ENCODE measurements at places on chromosomes 6 and 20. TPM values are rescaled to one million over a fixed set of nuclear protein-coding genes. Genes with fewer than 3 reads are reported as not detected.
A peak's percentile ranks its signal among the peaks of the same experiment; 100 is the strongest.

DNA sequence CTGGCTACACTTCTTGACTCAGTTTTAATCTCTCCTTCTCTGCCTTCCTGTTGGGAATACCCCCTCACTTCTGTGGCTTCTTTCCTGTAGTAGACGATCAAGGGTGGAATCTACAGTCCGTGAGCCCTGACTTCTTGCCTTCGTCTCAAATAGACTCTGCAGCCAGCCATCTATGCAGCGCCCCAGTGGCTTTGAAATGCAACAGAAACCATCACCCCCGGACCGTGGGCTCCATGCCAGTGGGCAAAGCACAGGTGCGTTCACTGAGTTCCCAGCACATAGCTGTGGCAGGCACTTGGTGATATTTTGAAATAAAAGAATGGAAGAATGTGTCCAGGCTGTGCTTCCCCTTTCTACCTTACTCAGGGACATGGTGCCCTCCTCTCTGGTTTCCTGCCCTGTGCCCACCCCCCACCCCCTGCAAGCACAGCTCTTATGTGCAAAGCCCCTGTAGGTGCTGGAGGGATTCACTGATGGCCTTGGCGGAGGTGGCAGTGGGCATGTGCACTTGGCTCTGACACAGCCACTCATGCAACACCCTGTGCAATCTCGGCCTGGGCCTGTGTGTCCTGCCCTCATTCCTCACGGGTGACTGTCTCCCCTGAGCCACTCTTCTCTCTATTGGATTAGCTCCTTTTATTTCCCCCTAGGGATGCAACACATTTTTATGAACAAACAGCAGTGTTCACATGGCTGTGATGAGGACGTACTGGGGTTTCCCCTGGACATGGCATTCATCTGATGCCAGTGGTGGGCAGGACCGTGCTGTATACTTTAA is 5.5 kb upstream of the CDSN start:
- peak; percentile 60 for DNase-seq

The TNFRSF21 gene
- total RNA-seq: 7.4 TPM

- DNase-seq: no peak
Observed at GRCh38 chr6:3962291-3963280, 113.4 kb downstream of the FAM50B start.

The STXBP5 gene
- 9.9 TPM for total RNA-seq

GRCh38 chr6:34332251-34333198 is 59.9 kb downstream of the NUDT3 start:
- DNase-seq: no peak

DNA sequence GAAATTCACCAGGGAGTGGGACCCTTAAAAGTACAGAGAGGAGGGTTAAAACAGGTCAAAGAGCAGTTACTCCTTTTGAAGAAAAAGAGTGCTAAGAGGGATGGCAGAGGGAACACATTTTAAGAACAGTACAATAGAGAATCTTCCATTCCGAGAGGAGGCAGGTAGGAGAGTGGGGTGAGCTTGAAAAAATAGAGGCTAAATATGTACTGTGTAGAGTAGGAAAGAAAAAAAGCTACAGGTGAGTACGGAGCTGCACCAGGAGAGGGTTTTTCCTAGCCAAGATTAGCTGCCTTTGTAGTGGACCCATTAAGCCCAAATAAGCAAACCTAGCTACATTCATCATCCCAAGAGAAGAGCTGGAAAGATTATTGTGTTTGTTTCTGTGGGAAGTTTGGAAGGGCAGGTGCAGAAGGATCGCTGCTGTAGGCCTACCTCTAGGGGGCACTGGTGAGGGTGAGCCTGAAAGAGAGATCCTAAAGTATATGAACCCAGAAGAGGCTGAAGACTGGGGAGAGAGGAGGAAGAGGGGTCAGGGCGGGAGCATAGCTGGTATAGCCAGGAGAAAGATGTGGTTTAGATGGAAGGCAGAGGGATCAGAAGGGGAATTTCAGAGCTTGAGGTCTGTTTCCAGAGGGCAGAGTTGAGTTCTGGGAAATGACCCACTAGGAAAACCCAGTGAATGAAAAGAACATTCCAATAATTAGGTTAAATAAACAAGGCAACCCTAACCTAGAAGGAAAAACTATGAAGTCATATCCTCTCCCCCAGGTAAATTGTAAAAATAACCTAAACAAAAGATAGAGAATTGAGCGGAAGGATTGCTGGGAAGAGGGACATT is 50.2 kb upstream of the HINT3 start:
- DNase-seq: no peak

- DNase-seq: no peak
Observed at GRCh38 chr6:12328701-12329100, 38.5 kb downstream of the EDN1 start.

The MRAP2 gene
- total RNA-seq: 0.20 TPM

DNA sequence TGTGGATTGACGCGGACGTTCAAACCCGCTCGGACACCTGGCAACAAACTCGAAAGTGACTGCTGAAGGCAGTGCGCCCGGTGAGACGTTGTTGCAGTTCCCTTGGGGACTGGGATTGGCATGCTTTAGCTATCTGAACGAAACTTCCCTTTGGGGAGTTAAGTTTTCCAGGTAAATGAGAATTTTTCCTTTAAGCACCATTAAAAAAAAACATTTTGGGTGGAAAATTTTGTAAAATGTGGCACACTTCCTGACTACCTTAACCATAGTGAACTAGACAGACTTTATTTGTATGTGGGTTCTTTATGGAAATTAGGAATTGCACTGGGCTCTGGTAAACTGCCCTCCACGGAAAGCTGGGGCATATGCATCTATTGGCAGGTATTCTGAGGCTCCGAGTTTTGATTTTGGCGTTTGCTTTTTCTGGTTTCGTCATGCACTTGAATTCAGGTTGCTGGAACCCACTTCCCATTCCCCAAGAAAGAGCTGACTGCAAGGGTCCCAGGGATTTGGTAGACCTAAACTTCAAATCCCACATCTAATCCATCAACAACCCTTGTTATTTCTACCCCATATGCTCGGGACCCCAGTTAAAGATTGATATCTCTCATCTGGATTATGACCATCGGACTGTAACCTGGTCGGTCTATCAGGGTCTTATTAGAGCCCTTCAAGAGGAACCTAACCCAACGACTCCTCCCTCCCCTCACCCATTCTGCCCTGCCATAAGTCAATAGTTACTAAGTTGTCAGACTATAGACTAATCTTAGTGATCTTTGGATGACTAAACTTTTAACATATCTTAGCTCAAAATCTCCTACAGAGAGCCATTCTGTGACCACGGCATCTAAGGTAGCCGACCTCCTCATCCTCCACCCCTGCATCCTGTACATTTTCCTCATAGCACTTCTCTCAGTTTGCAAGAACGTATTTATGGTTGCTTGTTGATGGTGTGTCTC is 800 bp upstream of the DYNLT1 start:
- no peak for DNase-seq

The CCN2 gene
- total RNA-seq: 356 TPM

The CST5 gene
- not detected for total RNA-seq

The SNX3 gene
- 159 TPM for total RNA-seq

GRCh38 chr6:166612471-166612881 is 14.6 kb downstream of the RPS6KA2 start:
- peak; percentile 55 for DNase-seq

DNA sequence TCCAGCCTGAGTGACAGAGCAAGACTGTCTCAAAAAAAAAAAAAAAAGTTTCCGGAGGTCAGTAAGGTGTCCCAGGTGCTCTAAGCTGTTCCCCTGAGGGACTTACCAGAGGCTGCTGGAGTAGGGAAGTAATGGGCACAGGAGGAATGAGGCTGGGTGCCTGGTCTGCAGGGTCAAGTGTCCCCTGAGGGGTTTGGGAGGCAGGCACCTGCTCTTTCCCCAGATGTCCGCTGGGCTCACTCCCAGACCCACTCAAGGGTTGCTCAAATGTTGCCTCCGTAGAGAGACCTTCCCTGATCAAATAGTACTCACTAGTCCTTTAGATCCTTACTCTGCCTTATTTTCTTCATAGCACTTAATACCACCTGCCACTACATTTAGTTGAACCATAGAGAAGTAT is 5.4 kb upstream of the MAPK13 start:
- no peak for DNase-seq

The MAS1L gene
- not detected for total RNA-seq

The ELOVL4 gene
- total RNA-seq: 0.44 TPM

DNA sequence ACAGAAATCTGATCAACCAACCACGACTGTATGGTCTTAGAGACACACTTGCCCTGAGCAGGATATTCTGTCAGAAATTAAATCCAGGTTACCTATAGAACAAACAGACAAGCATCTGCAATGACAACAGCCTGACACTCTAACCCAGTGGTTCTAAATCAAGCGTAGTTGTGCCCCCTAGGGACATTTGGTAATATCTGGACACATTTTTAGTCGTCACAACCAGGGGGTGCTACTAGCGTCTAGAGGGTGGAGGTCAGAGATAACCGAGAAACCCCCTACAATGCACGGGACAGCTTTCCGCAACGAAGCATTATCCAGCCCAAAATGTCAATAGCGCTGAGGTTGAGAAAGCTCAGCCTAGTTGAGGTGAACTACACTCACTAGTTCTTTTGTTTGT is 32.3 kb downstream of the ID4 start:
- no peak for DNase-seq

- DNase-seq: no peak
Observed at GRCh38 chr6:142353690-142354089, 51.9 kb downstream of the ADGRG6 start.

DNA sequence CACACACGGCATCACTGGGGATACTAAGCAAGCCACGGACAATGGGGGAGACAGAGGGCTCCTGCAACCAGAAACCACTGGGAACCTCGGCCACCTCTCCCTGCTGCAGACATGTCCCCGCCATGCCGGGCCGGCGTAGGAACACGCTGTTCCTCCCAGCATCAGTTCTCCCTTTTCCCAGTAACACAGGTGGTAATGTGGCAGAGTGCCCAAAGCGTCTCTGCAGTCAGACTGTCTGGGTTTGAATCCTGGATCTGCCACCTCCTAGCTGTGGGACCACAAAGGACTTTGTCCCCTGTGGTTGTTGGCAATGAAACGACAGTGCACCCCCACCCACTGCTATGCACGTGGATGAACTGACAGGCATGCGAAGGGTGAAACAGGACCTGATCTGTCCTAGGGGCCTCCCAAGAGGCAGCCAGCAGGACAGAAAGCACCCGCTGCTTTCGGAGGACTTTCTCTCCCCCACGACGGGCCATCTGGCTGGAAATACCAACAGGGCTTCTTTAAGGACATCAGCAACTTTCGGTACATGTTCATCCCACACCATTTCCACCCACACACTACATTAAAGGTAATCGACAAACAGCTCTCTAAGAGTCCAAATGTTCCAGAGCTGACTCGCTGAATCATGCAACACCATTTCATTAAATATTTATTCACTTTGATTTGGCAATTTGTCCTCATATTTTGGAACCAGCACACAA is 74.1 kb downstream of the SULF2 start:
- no peak for DNase-seq

- no peak for DNase-seq
Observed at GRCh38 chr6:132927713-132928112, 113.3 kb downstream of the RPS12 start.

DNA sequence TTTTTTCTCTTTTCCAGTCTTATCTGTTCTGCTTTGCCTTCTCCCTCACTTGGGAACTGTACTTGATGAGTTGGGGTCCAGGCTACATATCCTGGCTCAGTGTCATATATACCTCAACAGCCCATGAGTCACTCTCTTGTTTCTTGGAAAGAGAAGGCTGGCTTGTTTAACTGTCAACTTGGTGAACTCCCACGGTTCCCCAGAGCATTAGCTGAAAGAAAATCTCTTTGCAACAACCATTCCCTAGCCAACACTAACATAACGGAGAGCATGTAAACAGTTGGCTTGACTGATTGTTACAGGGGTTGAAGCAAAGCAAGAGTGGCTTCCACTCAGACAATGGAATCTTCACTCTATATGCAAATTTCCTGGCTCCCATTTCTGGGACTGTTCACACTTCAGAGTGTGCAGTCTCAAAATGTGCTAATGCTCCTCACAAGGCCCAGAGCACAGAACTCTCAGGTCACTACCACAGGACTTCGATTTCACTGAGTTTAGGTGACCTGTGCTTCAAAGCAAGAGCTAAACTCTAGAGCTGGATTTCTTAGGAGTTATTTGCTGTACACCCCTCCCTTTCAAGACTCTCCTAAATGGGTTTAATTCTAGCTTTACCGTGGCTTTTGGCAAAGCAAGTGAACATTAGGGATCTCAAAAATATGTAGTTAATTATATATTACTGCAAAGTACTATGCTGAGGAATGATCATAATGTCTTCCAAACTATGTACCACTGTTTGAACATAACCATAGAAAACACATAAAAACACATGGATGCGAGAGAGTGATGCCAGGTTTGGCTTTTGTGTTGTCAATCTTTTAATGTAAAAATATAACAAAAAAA is 609.8 kb downstream of the RFPL4B start:
- no peak for DNase-seq

The FAM135A gene
- total RNA-seq: 19.5 TPM

DNA sequence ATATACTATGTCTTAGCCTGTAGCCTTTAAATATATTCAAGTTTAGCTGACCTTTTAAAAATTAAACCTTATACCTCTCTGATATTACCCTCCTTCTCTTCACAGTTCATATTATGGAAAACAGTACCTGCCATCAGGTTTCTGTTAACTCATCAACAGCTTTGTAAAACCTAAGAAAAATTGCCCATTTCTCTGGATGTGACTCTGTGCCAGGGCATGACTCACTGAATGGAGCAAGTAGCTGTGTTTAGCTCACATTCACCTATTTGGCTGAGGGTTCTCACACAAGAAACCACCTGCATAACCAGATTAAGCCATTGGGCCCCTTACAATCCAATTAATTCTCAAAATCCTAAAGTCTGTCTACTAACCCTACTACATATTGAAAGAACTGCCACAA is 678.8 kb upstream of the MARCKS start:
- no peak for DNase-seq

GRCh38 chr6:115832186-115832585 is 228.5 kb downstream of the FRK start:
- DNase-seq: no peak

The MTFR2 gene
- 0.70 TPM for total RNA-seq

- DNase-seq: no peak
Observed at GRCh38 chr20:19840111-19840710, 82.2 kb downstream of the RIN2 start.

The NMBR gene
- total RNA-seq: not detected

GRCh38 chr6:84065693-84066290 is 32.2 kb downstream of the MRAP2 start:
- no peak for DNase-seq

GRCh38 chr6:42661540-42662153 is 60.8 kb downstream of the PRPH2 start:
- peak; percentile 90 for DNase-seq

The SDHAF4 gene
- 9.4 TPM for total RNA-seq

DNA sequence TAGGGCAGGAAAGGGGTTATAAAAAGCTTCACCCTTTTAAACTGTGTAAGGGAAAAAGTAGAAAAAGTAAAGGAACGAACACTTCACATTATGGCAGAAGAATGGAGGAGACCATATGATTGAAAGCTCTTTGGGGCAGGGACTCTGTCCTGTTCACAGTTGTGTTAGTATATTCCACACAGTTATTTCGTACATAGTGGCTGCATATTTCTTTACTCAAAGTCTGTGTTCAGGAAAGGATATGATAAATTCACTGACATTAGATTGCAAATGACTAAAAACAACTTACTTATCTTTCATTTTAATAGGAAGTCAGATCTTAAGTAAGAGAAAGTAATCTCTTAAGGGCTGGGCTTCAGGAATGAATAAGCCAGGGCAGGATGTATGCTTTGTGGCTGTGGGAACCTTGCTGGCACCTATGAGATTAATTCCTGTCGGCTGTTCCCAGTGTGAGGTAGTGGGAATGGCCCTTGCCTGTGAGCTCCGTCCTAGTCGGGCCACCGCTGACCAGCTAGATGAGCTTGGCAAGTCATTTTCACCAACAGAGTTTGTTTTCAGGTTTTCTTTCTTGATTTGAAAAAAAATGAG is 11.2 kb downstream of the PPP1R14C start:
- DNase-seq: no peak

GRCh38 chr6:158411998-158412397 is 99.7 kb downstream of the TULP4 start:
- DNase-seq: no peak

All from right atrium auricular region (tissue), 2 donors.